Fibroblast of the aortic adventitia (primary cell): ENCODE measurements at places on chromosomes 3 and 15.
A peak's percentile ranks its signal among the peaks of the same experiment; 100 is the strongest.

DNA sequence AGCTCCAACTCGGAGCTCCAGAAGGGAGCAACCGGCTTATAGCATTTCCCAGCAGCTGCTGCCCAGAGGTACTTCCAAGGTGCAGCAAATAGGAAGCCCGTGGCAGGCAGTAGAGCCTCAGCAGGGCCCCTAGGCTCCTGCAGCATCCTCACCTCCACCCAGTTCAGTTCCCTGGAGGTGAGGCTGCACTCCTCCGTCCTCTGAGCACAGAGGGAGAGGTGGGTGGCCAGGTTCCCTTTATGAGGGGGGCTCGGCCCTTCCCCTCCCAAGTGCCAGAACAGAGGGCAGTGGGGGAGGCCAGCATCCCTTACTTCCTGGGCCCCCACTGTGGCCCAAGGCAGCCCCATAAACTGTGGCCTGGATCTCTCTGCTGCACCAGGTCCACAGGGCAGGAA is 150.2 kb downstream of the ATP10A start:
- DNase-seq, result no peak

DNA sequence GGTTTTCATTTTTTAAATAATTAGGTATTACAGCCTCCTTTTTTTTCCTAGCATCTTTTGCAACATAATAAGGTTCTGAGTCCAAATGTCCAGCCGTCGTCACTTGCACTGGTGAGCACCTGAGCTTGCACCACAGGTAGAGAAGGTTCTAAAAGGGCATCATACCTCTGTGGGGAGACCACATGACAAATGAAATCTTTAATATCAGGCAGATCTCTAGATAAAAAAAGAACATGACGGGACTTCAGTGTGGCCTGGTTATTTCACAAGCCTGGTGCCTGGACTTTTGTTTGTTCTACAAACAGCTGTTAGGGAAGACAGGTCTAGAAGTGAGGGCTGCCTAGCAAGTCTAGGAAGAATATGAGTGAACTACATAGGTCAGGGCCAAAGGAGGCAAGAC is 3.6 kb downstream of the ZBED2 start:
- no peak for DNase-seq

- peak; percentile 53 for DNase-seq
These were observed 11.9 kb upstream of the SRP14 start for GRCh38 chr15:40050788-40051470.

DNA sequence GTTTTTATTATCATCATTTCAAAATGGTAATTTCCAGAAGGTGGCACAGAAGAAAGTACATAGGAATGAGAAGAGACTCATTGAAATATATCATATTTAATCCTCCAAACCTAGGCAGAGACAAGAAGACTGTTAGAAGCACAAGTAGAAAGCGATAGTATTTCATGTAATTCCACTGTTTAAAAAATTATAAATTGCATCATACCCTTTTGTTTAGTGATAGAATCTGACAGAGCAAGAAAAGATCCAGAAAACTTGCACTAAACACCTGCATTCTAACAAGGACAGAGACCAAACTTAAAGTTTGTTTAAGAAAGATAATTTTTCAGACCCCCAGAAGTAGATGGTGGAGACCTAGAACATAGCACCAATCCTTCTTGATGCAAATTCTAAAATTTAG is 56.9 kb upstream of the CD96 start:
- DNase-seq, result peak; percentile 52

- DNase-seq, result no peak
These were observed 10.3 kb upstream of the LRRC34 start for GRCh38 chr3:169822983-169823382.

DNA sequence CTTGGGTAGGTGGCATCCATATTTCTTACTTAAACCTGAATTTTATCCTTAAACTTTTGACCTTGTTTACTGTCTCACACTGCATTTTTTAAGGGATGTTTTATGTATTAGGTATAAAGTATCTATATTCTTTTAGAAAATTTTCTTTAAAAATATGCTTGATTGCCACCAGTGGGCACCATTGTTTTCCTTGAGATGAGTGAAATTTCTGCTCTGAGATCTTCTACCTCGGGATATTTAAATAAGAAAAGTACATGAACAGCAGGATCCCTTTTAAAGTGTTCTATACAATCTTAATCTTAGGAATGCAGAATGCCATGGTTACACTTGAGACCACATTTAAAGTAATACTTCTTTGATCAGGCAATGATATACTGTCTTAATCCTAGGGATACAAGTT is 108.7 kb downstream of the SLMAP start:
- peak; percentile 61 for DNase-seq

DNA sequence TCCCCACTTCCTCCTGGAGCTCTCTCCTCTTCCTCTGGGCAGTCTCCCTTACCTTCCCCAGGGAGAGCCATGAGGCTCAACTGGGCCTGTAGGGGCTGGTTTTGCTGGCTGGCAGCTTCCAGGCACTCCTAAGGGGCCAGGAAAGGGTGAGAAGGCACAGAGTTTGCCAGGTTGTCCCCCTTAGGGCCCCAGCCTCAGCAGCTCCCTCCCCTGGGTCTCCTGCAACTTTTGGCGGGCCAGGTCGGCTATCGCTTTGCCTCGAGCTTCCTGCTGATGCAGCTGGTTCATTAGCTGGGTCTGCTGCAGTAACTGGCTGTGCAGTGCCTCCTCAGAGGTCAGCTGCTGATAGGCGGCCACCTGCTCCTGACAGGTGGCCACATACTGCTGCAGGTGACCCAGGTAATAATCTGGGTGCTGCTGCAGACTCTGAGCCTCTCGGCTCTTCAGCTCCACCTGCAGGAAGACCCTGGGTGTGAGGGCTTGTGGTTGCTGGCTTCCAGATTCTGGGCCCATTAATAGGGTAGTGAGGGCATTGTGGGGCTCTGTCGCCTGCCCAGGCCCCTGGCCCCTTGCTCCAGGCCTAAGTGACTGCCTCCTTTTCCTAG is 29.7 kb upstream of the OR4F6 start:
- no peak for DNase-seq

- DNase-seq, result peak; percentile 45
These were observed 213.0 kb upstream of the FEZF2 start for GRCh38 chr3:62586356-62586755.

- DNase-seq, result no peak
These were observed 158.0 kb downstream of the FBLN2 start for GRCh38 chr3:13706886-13707285.
